A673 (cell line): ENCODE measurements at places on chromosomes 1 and 21.

- no peak for DNase-seq
Measured at GRCh38 chr1:53155945-53156344, 13.5 kb upstream of the SLC1A7 start.

DNA sequence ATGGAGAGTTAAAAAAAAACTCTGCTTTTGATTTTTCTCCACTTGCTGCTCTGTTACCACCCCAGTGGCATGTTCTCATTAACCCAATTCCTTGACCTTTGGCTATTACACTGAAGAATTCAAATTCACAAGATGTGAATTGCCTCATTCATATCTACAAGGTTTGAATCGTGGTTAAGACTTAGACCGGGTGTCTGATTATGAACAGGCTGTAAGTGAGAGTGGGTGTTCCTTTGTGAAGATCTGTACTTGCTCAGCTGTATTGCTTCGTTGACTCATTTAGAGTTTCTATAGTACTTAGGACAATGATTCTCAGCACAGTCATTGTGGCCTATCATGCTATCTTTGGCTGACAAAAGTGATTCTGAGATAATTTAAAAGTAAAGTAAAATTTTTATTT lies 36.4 kb downstream of the DNM3 start:
- no peak for DNase-seq

DNA sequence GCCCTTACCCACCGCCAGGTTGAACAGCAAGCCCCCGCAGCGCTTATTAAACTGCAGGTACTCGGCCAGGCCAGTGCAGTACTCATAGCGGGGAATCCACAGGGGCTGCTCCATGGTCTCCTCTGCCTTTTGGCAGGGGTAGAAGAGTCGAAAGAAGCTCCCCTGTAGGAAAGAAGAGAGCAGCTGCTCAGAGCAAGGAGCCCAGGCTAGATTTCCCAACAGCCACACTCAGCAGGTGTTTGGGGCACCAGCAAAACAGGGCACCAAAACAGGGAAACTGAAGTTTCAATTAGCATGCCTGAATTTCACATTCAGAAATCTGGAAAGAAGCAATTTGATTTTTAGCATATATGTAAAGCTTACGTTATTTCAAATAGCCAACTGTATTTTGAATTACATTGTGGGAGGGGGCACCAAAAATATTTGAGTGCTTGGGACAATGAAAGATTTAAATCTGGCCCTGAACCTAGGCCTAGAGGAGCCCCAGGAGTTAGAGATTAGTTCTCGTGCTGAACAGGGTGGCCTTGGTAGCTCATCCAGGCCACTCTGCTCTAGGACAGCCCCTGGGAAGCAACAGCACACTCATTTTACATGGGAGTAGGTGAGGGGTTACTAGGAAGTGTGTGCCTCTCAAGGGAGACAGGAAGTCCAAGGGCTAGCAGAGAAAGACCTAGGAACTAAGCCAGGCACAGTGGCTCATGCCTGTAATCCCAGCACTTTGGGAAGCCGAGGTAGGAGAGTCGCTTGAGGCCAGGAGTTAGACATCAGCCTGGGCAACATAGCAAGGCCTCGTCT lies 8.2 kb downstream of the PAFAH2 start:
- no peak for DNase-seq

DNA sequence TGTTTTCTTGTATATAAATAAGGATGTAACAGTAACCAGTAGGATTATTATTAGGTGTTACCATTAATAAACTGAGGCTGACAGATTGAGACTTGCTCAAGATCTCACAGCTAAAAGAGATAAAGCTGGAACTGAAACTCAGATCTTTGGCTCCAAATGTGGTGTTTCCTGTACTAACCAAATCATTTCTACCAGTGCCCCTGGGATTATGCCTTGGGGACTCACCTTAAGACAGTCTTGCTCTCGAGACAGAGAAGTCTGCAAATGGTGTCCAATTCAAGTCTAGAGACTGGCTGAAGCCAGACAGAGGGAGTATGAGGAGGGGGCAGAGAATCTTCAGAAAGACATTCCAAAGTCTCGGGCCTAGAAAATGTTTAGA lies 593 bp upstream of the CD53 start:
- no peak for DNase-seq

GRCh38 chr21:41121785-41122415 lies 46.1 kb upstream of the BACE2 start:
- peak; percentile 69 for DNase-seq

DNA sequence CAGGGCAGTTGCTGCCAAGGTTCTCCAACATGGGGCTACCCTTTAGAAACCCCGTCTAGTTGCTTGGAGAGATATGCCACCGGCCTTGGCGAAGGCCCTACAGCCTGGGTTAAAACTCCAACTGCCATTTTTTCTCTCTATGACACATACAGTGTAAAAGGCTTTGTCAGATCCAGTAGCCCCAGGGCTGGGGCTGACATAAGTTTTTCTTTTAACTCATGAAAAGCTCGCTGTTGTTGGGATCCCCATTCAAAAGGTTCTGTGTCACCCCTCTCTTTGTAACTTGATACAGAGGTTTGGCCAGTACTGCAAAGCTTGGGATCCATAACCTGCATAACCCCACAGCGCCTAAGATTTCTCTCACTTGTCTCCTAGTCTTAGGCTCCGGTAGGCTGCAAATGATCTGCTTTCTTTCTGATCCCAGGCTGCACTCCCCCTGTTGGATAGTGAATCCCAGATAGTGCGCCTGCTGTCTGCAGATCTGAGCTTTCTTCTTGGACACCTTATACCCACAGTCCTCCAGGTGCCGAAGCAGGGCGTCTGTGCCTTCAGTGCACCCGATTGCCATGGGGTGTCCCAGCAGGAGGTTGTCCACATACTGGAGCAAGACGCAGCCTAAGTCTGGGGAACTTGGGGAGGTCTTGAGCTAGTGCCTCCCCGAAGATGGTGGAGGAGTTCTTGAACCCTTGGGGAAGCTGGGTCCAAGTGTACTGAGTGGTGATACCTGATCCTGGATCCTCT lies 406.2 kb downstream of the TGFB2 start:
- no peak for DNase-seq

DNA sequence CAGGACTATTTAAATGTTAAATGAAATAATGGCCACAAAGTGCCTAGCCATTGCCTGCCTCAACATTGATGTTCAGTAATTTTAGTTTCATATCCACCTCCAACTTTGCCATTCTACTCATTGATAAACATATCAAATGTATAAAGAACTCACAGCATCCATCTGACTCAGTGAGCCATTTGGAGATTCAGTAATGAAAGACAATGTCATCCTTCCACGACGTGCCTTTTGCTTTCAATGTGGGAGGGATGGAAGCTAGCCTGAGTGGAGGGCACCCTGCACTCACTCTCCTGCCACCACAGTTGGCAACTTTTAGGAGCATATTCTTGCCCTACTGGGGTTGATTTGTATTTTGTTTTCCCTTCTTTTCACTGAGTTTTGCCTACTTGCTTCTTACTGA lies 151.5 kb downstream of the GLUL start:
- DNase-seq: no peak

DNA sequence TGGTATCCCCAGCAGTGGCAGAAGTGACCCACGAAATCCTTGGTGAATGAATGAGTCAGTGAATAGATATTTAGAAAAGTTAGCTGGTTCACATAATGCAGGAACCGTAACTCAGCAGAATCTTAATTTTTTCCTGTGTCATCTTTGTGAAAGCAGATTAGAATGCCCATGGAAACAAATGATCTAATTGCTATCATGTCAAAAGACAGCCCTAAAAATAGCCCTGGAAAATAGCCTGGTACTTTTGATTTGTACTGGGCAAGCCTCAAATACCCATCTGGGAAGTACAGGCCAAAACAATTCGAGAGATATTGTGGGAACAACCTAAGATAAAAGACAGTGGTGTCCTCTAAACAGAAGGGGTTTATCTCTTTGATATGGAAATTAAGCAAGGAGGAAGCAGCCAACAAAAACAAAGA lies 21.1 kb downstream of the FYB2 start:
- no peak for DNase-seq

GRCh38 chr1:107149946-107150345 lies 9.1 kb downstream of the NTNG1 start:
- peak; percentile 75 for DNase-seq

DNA sequence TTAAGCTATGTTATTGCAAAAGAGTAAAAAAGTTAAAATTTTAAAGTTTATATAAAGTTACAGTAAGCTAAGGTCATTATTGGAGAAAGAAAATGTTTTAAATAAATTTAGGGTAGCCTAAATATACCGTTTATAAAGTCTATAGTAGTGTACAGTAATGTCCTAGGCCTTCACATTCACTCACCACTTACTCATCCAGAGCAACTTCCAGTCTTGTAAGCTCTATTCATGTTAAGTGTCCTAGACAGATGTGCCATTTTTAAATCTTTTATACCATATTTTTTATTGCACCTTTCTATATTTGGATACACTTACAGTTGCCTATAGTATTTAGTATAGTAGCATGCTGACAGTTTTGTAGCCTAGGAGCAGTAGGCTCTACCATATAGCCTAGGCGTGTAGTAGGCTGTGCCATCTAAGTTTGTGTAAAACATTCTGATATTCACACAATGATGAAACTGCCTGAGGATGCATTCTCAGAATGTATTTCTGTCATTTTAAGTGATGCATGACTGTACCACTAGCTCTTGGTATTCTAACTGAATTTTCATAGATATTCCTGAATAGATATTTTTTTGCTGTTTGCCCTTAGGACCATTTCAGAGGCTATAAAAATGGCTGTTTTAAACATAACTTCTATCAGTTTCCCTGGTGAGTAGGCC lies 26.8 kb downstream of the PPP2R5A start:
- no peak for DNase-seq

- DNase-seq: no peak
Measured at GRCh38 chr1:58465825-58466629, 80.5 kb downstream of the OMA1 start.

DNA sequence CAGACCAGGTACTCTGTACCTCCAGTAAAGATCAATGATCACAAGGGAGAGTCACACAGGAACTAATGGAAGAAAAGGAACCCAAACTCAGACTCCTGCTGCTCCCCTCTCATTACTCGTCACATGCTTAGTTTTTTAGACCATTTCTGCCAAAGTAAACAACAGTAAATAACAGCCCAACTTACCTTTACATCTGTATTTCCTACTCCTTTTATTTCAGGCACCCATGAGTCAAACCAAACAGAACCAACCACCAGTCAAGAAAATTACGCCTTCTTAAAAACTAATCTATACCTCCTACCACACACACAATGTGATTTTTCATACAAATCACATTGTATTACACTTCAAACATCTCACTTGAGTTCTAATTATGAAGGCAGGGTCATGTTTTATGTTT lies 61.4 kb upstream of the HTR1D start:
- no peak for DNase-seq

GRCh38 chr21:44551340-44551961 lies at the start of gene KRTAP10-2:
TSS of gene KRTAP10-2 (minus strand) at chr21:44551505. CDS start at chr21:44551458, 47 bp downstream.
- DNase-seq: no peak

GRCh38 chr1:171834821-171835220 lies 6.5 kb upstream of the DNM3 start:
- DNase-seq: no peak

DNA sequence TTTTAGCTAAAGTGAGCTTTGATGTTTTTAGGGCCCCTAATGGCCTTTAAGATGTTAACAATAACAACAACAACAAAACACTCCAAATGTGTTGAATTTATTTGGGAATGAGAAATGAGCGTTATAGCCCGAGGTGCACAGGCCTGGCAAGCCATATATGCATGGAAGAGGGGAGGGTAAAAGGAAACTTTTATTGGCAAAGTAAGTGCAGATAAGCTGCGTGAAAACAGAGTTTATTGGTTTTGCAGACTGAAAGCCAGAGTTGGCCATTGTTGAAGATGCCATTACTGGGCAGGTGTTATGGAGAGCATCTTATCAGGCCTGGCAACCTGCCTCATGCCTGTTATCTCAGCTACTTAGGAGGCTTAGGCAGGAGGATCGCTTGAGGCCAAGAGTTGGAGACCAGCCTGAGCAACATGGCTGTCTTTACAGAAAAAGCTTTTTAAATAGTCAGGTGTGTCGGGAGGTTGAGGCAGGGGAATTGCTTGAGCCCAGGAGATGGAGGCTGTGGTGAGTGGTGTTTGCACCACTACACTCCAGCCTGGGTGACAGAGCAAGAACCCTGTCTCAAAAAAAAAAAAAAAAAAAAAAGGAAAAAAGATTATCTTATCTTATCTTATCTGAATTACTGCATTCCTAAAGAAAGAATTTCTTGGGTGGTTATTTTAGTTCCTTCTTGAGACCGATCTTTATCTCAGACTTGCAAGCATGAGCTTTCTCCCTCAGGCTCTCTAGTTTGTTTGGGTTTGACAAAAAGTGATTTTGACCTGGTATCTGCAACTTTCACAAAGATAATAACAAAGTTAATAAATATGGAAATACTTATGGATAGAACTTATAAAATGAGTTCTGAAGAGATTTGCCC lies 1.7 kb downstream of the PATJ start:
- DNase-seq: no peak

DNA sequence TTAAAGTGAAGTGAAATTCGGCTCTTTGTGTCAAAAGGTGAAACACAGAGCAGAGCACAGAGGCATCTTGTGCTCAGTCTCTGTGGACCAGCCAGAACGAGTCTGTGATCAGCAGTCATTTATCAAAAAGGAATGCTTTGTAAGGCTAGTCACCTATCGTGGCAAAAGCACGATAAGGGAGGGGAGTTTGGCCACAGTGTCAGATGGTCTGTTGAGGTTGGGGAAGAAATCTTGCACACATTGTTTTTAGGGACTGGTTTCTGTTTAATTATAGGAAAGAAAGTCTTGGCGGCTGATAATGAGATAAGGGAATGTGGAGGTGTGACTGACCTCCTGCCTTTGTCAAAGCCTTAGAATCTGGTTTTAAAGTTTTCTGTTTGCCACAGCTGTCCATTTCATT lies 58.2 kb upstream of the KIAA1614 start:
- DNase-seq: no peak

GRCh38 chr1:2384130-2384860 lies 7.1 kb downstream of the MORN1 start:
- DNase-seq: no peak

GRCh38 chr1:7186382-7187111 lies 401.3 kb downstream of the CAMTA1 start:
- DNase-seq: no peak

GRCh38 chr1:218254296-218254946 lies 30.7 kb upstream of the RRP15 start:
- DNase-seq: no peak

- DNase-seq: no peak
Measured at GRCh38 chr21:18252256-18252655, 7.6 kb downstream of the CHODL start.

- no peak for DNase-seq
Measured at GRCh38 chr1:20174937-20175666, 10.8 kb upstream of the UBXN10 start.

GRCh38 chr1:165353731-165354671 lies 2.5 kb downstream of the LMX1A start:
- DNase-seq: no peak

DNA sequence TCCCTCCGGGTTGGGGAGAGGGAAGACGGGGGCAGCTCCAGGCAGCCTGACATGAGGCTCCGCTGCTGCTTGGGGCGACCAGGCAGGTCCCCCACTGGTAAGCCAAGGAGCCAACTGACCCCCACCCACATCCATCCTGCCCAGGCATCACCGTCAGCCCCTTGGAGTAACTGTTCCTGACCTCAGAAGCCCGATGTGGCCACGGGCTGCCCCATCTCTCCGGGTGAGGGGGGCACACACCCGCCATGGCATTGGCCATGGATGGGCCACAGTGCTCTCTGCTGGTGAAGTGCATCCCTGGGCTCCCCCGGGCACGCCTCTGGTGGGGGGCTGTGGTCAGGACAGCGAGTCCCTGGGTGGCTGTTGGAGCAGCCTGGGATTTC lies 100.0 kb downstream of the CRYAA start:
- no peak for DNase-seq
